Cortex of kidney (tissue), 1 donor: ENCODE measurements at places on chromosomes 2 and 18.

- DNase-seq, result no peak
Observed at GRCh38 chr2:100289020-100289419, 33.3 kb downstream of the LONRF2 start.

DNA sequence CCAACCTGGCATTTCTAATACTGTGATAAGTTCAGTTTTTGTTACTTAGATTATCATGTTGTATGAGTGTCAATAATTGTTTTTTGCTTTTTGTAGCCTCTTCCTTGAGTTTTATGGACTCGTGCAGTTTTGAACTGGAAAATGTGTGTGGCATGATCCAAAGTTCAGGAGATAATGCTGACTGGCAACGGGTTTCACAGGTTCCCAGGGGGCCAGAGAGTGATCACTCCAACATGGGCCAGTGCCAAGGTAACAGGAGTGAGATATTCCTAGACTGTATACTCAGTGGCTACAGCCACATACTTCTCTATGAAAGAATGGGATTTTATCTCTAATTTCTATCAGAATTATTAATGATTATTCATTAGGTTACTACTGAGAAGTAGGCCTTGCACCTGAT lies 18.2 kb downstream of the MEP1B start:
- no peak for DNase-seq

GRCh38 chr18:48827291-48828193 lies 123.2 kb downstream of the SMAD7 start:
- no peak for DNase-seq

- no peak for DNase-seq
Observed at GRCh38 chr2:41600460-41600859, 447.4 kb upstream of the PKDCC start.

- no peak for DNase-seq
Observed at GRCh38 chr2:43469094-43469493, 126.7 kb downstream of the THADA start.

- no peak for DNase-seq
Observed at GRCh38 chr2:200185628-200186000, 120.9 kb upstream of the SPATS2L start.
